A549 treated with dexamethasone at 1 μM for 4 hours (cell line): ENCODE measurements at places on chromosomes 2 and 18. TPM values are rescaled to one million over a fixed set of nuclear protein-coding genes. Genes with fewer than 3 reads are reported as not detected.

IL1F10 gene
- not detected in 5 replicates for total RNA-seq

ARHGEF4 gene
- total RNA-seq = 7.8 to 15.5 TPM (median 11.2 TPM) in 5 replicates

ERICH2 gene
- not detected in 5 replicates for total RNA-seq

IL1R1 gene
- 37.3 to 57.0 TPM (median 46.4 TPM) in 5 replicates for total RNA-seq

SNTG2 gene
- total RNA-seq = not detected in 5 replicates

SERPINB4 gene
- 0.05 to 0.18 TPM (median 0.14 TPM) in 5 replicates for total RNA-seq

TBC1D8 gene
- 69.1 to 105 TPM (median 82.0 TPM) in 5 replicates for total RNA-seq

TMEFF2 gene
- 0.20 to 0.50 TPM (median 0.34 TPM) in 5 replicates for total RNA-seq

CLEC4F gene
- not detected in 5 replicates for total RNA-seq

SCG2 gene
- total RNA-seq = 1.0 to 1.5 TPM (median 1.2 TPM) in 5 replicates

TWIST2 gene
- total RNA-seq = 8.1 to 12.9 TPM (median 12.3 TPM) in 5 replicates

NTSR2 gene
- total RNA-seq = not detected in 5 replicates

TGIF1 gene
- 66.2 to 91.1 TPM (median 84.2 TPM) in 5 replicates for total RNA-seq

SNED1 gene
- total RNA-seq = 0.62 to 1.4 TPM (median 1.00 TPM) in 5 replicates

THSD7B gene
- total RNA-seq = not detected in 5 replicates

CHRNG gene
- not detected in 5 replicates for total RNA-seq

CCDC141 gene
- total RNA-seq = not detected in 5 replicates

IL1RL2 gene
- 0.04 to 0.08 TPM (median 0.06 TPM) in 3 of 5 replicates, not detected in the others for total RNA-seq

DARS1 gene
- 47.1 to 54.5 TPM (median 52.5 TPM) in 5 replicates for total RNA-seq

ELAC1 gene
- total RNA-seq = 4.5 to 5.5 TPM (median 4.7 TPM) in 5 replicates

STEAP3 gene
- 42.0 to 55.6 TPM (median 53.7 TPM) in 5 replicates for total RNA-seq

EFR3B gene
- total RNA-seq = 7.9 to 11.1 TPM (median 10.0 TPM) in 5 replicates

PTRHD1 gene
- total RNA-seq = 47.7 to 58.9 TPM (median 54.5 TPM) in 5 replicates

NPHP1 gene
- total RNA-seq = 6.1 to 8.2 TPM (median 6.5 TPM) in 5 replicates

ADAM23 gene
- total RNA-seq = 9.5 to 10.7 TPM (median 9.8 TPM) in 5 replicates
